ENCODE measurements at places on chromosomes 11 and 22.

DNA sequence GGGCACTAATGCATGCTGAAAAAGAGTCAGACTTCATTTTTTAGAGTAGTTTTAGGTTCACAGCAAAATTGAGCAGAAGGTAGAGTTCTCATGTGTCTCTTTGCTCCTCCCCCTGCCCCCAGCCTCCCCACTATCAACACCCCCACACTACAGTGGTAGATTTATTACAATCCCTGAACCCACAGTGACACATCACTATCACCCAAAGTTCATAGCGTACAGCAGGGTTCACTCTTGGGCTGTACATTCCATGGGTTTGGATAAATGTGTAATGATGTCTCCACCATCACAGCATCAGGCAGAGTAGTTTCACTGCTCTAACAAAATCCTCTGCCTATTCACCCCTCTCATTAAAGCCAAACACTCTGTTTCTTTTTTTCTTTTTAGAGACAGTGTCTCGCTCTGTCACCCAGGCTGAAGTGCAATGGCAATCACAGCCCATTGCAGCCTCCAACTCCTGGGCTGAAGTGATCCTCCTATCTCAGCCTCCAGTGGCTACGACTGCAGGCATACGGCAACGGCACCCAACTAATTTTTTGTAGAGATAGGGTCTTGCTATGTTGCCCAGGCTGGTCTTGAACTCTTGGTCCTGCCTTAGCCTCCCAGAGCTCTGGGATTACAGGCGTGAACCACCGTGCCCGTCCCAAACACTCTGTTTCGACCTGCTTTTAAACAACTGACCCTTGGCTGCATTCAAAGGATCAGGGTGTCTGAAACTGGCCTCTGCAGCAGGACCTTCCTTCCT is 4.1 kb downstream of the BEST1 start:
- no peak for DNase-seq

GRCh38 chr11:112965656-112966055 is 4.4 kb downstream of the NCAM1 start:
- no peak for DNase-seq

DNA sequence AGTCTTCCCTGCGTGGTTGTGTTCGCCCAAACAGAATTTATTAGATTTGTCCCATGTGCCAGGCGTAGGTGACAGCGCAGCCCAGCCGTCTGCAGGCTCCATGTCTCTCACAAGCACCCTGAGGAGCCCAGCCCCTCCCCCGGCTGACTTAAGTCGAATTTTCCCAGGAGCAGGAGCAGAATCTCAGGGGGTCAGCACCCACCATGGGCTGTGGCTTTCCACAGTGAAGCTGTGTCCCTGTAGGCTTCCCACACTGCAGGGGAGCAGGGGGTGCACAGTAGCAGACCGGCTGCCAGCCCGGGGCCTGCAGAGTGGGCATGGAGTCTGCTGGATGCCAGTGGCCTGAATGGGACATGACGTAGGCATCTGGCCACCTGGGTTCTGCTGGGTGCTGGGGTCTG is 16.0 kb downstream of the PARVG start:
- no peak for DNase-seq

- DNase-seq, result no peak
These were observed 42.9 kb upstream of the DDI1 start for GRCh38 chr11:103993507-103993906.

DNA sequence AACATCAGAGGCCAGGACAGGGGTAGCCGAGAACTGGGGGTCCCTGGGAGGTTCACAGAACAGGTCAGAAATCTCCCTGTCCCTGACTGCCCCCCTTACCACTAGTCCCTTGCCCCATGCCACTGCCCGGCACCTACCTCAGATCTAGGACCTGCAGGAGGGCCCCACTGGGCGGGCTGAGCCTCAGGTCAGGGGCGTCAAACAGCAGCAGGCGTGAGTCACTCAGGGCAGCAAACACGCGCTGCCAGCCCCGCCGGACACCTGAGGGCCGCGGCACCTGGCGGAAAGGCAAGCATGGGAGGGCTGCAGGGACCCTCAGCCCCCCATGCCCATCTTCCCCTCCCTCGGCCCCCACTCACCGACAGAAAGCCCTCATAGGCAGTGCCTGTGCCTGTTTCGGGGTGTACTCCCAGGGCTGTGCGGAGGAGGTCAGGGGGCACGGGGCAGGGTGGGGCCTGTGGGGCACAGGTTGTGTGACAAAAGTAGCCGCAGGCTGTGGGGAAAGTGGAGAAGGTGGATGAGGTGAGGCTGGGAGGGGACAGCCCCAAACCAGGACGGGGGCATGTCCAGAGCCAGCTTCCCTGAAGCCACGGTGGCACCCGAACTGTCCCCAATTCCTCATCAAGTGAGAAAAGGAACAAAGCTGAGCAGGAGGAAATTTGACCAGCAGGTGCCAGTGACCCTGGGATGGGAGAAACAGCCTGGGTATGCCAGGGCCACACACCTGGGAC is 11.8 kb downstream of the CDC42BPG start:
- no peak for DNase-seq

DNA sequence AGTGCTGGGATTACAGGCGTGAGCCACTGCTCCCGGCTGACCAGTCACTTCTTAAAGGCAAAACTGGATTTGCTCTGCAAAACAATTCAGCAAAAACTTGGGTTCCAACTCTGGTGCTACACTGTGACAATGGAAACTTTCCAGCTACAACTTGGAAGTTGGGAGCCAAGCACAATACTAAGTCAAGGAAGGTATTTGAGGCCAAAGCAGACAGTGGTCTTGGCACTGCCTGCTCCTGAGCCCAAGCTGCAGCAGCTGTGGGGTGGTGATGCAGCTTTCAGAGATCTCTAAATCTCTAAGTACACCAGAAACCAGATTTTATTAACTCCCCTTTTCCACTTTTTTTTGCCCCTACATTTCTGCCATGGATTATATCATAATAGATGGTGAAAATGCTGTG is 17.5 kb downstream of the ADM start:
- DNase-seq, result no peak

GRCh38 chr11:128735935-128736605 is 42.2 kb downstream of the FLI1 start:
- no peak for DNase-seq

GRCh38 chr11:27722117-27722952 is 22.1 kb upstream of the BDNF start:
- DNase-seq, result peak; percentile 55

- DNase-seq, result no peak
These were observed 54.5 kb downstream of the PACS1 start for GRCh38 chr11:66124564-66124963.

- DNase-seq, result no peak
These were observed 7.0 kb downstream of the DNAJB13 start for GRCh38 chr11:73957654-73958361.

DNA sequence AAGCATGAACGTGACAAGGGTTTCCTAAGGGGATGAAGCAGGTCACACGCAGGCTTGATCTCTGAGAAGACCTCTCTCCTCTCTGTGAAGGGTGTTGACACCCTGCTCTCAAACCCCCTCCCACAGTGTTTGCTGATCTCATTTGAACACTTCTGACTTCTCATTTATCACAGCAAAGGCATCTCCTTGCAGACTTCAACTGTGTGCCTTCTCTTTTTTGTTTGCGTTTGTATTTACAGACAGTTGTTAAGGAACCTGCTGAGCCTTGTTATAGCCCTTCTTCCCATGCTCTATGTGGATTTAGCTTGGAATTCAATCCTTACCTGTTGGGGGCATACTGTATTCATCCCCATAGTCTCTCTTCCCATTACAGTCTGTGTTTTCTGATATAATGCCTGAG is 206.5 kb downstream of the NELL1 start:
- DNase-seq, result no peak

GRCh38 chr22:45240104-45240809 is 437 bp downstream of the KIAA0930 start:
- no peak for DNase-seq

DNA sequence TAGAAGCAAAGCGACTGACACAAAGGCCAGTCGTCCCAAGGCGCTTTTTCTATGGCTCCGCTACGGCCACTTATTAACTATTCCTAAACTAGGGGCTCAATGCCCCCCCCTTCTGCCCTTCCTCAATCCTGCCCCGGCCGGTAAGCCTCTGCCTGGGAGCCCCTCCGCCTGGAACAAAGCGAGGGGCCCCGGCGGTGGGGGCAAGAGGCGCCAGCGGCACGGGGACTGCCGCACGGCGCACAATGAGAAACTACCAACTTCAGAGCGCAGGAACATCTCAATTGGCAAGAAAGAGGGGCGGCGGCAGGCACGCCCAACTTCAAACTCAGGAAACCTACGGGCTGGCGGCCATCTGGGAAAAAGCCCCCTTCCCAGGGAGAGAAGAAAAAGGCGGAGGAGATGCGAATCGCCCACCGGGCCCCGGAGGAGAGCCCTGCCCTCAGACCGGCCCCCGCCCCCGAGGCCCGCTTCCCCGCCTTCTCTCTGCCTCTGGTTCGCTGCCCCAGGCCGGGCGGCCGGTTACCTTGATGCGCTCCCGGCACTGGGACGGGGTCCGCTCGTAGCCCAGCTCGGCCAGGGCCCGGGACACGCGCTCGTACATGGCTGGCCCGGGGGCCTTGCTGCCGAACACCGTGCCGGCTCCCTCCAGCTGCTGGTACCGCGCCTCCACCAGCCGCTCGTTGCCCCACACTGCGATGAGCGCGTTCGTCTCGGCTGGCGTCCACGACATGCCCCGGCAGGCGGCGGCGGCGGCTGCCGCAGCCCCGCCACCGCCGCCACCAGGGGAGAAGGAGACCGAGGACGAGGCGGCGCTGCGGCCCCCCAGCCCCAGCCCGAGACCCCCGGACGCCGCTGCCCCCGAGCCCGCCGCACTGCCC is 619 bp downstream of the MSANTD2 start:
- DNase-seq, result no peak

DNA sequence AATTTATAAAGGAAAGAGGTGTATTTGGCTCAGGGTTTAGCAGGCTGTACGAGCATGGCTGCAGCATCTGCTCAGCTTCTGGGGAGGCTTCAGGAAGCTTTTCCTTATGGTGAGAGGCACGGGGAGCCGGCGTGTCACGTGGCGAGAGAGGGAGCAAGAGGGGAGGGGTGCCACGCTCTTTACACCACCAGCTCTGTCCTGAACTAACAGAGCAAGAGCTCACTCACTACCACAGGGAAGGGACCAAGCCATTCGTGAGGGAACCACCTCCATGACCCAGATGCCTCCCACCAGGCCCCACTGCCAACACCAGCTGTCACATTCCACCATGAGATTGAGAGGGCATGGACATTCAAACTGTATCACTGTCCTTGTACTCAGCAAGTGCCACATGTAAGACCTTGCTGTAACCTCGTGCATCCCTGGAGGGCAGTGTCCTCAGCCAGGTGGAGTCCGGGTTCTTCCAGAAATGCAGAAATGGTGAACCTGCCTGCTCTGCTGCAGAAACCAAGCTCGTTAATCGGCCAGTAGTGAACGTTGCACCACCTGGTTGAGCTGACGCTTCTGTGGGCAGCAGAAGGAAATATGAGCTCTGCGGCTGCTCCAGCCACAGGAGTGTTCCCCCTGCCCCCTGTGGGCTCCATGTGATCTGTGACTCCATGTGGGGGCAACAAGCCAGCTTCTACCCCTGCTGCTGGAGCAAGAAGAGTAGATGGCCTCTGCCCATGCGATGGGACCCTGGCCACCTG is 368.6 kb downstream of the TBC1D22A start:
- DNase-seq, result no peak

GRCh38 chr11:14258221-14258935 is 100.6 kb downstream of the RRAS2 start:
- no peak for DNase-seq

- DNase-seq, result no peak
These were observed 416.6 kb upstream of the CCDC90B start for GRCh38 chr11:83702796-83703195.

- no peak for DNase-seq
These were observed 18.8 kb downstream of the ZFP91 start for GRCh38 chr11:58597486-58598144.

DNA sequence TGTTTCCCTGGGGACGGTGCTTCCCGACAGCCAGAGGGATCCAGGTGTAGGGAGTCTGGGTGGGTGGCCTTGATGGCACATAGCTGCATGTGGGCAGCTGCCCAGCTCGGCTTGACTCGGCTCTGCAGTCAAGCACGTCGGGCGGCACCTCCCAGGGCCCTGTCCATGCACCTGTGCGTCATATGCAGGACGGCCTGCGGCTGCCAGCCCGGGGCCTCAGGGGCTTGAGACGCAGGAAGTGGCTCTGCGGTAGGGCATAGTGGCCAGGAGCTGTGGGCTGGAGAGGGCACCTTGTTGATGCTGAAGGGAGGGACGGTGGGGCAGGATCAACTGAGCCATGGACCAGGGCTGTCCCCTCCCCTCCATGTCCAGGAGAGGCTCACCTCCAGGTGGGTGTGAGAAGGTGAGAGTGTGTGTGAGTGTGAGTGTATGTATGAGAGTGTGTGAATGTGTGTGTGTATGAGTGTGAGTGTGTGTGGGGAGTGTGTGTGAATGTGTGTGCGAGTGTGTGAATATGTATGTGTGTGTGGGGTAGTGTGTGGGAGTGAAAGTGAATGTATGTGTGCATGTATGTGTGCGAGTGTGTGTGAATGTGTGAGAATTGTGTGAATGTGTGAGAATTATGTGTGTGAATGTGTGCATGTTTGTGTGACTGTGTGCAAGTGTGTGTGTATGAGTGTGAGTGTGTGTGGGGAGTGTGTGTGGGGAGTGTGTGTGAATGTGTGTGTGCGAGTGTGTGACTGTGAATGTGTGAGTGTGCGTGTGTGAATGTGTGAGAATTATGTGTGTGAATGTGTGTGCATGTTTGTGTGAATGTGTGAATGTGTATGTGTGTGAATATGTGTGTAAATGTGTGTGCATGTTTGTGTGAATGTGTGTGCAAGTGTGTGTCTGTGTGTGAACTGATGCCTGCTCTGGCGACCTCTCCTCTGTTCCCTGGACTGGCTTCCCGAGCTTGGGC is 5.7 kb upstream of the SUN2 start:
- DNase-seq, result no peak

GRCh38 chr11:32121012-32121411 is 30.1 kb downstream of the RCN1 start:
- DNase-seq, result no peak

DNA sequence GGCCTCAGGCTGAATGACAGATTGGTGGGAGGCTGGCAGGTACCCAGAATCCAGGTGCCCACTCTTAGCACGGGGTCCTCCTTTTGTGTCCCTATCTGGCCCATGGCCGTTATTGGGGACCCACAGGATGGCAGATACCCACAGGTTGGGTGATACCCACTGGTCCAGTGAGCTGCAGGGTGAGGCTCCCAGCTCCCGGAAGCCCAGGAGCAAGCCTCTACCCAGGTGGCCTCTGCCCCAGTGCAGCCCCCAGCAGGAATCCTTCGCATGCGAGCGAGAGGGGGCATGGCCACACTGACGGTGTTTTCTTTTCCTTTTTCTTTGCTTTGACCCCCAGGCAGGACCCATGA is 116.1 kb downstream of the PHF21B start:
- DNase-seq, result no peak
